Muscle of leg (tissue), 16 donors: ENCODE measurements at places on chromosomes 5 and 9. TPM values are rescaled to one million over a fixed set of nuclear protein-coding genes. Genes with fewer than 3 reads are reported as not detected.

DNA sequence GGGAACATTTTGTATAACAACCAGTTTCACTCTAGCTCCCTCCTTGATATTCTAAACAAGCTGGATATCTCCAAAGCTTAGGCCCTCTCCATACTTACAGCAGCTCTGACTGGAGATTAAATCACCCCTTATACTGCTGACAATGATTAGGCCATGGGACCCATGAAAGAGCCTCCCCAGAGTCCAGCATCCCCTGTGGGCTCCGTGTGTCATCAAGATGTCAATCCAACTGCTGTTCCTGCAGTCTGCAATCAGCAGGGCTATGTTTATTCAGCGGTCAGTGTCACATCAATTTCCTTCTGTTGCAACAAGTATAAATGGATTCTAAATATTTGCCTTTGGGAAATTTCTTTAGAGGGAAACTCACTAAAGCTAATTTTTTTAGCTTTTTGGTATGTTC lies 26.6 kb downstream of the PCDHAC2 start:
- DNase-seq = no peak

- DNase-seq = no peak
These were observed 1.7 kb upstream of the DCP2 start for GRCh38 chr5:112974901-112975300.

- DNase-seq = peak; percentile 26
These were observed 345.7 kb downstream of the DEPDC1B start for GRCh38 chr5:60354311-60354710.

GRCh38 chr9:20903212-20903611 lies 128.2 kb downstream of the HACD4 start:
- no peak for DNase-seq

DNA sequence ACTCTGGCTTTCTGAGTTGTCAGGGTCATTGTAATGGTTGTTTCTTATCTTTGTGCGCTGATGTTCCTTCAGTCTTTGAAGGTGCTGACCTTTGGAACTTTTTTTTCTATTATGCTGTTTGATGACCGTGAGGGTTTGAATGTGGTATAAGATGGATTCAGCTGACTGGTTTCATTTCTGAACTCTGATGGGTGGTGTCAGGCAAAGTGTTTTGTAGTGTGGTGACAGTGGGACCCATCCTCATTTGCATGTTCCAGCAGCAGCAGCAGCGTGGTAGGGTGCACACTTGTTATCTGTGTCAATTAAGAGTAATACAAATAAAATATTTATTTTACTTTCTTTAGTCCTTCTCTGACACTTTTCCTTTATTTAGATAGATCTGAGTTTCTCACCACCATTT lies 227.7 kb upstream of the PRR16 start:
- no peak for DNase-seq

Gene CDO1
- 19.1 TPM for polyA plus RNA-seq
